ENCODE measurements at places on chromosomes 1 and 21.

- DNase-seq: no peak
These were observed 69.5 kb downstream of the PIK3CD start for GRCh38 chr1:9720785-9721605.

- no peak for DNase-seq
These were observed 23.6 kb downstream of the MFAP2 start for GRCh38 chr1:16956775-16957174.

DNA sequence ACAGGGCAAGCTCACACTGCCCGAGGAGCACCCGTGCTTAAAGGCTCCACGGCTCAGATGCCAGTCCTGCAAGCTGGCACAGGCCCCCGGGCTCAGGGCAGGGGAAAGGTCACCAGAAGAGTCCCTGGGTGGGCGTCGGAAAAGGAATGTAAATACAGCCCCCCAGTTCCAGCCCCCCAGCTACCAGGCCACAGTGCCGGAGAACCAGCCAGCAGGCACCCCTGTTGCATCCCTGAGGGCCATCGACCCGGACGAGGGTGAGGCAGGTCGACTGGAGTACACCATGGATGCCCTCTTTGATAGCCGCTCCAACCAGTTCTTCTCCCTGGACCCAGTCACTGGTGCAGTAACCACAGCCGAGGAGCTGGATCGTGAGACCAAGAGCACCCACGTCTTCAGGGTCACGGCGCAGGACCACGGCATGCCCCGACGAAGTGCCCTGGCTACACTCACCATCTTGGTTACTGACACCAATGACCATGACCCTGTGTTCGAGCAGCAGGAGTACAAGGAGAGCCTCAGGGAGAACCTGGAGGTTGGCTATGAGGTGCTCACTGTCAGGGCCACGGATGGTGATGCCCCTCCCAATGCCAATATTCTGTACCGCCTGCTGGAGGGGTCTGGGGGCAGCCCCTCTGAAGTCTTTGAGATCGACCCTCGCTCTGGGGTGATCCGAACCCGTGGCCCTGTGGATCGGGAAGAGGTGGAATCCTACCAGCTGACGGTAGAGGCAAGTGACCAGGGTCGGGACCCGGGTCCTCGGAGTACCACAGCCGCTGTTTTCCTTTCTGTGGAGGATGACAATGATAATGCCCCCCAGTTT is 1.3 kb downstream of the CELSR2 start:
- DNase-seq: no peak

- DNase-seq: no peak
These were observed at the start of gene KLHL17 for GRCh38 chr1:960363-961131. Gene KLHL17 (plus strand): TSS chr1:960584. CDS start chr1:960694, 110 bp downstream.

DNA sequence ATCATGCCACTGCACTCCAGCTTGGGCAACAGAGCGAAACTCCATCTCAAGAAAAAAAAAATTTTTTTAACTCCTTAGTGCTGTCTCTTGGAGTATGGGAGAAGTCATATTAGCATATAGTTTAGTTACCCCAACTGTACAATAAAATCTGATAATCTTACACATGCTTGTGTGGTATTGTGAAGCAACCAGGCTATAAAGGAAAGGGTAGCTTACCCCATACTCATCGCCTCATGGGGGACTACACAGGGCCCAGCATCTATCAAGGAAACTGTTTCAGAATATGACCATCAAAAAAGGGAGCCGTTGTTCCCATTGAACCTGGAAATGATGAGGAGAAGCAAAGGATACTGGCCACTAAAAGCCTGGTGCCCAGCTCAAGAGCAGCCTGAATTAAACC is 3.0 kb upstream of the TRAF3IP3 start:
- no peak for DNase-seq

- DNase-seq: no peak
These were observed 4.3 kb upstream of the LRRC3 start for GRCh38 chr21:44450999-44451398.

DNA sequence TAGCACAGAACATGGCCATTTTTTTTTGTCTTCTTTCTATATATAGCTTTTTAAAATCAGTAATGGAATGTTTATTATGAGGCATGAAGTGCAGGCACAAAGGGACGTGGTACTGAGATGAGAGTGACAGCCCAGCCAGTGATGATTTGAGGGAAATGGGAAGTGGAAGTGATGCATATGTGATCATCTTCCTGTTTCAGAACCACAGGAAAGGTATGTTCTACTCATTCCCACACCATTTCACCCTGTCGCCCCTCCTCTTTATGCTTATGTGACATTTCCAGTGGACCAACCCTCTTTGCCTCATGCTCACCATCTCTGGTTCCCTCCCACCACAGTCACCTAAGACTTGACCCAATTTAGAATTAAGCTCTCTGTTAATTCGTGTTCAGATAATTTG is 24.3 kb downstream of the PTGS2 start:
- DNase-seq: no peak

GRCh38 chr1:68329096-68329835 is 96.9 kb upstream of the WLS start:
- no peak for DNase-seq

- DNase-seq: no peak
These were observed 189.9 kb downstream of the ZC3H11B start for GRCh38 chr1:219422811-219423598.

DNA sequence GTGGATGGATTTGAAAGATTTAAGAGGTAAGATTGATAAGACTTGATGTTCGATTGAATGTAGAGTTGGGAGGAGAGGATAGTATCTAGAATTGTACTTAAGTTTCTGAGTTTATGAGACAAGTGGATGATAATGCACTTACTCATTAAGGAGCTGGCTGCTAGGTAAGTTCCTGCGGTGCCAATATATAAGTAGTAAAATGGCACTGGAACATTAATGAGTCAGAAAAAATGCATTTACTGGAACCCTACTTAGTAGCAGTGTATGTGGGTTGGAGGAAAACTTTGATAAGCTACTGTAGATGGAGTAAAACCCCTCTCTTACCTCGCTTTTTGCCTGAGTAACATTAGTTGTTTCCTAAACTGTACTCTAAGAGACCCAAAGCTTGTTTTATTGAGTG is 68.2 kb downstream of the ZFYVE9 start:
- no peak for DNase-seq

GRCh38 chr1:14773396-14774025 is 175.0 kb downstream of the KAZN start:
- no peak for DNase-seq
